Thymus (tissue), 14 donors: ENCODE measurements at places on chromosomes 13 and 19.

GRCh38 chr19:44777715-44778347, at the start of gene CBLC:
TSS of gene CBLC (plus strand) at chr19:44777890. CDS start at chr19:44777932, 42 bp downstream.
- no peak within 1 kb of the TSS for H3K4me3 ChIP-seq
- no peaks in the 10 kb centered on the region for H3K4me1 ChIP-seq
- peaks cover 3% of the 10 kb centered on the region for H3K27me3 ChIP-seq
- no peaks in the 10 kb centered on the region for H3K36me3 ChIP-seq

GRCh38 chr13:108974686-108975085, 345.3 kb downstream of the MYO16 start:
- no peak overlapping the region for H3K27ac ChIP-seq
- no peaks in the 10 kb centered on the region for H3K4me1 ChIP-seq
- no peak for DNase-seq
- no peaks in the 10 kb centered on the region for H3K36me3 ChIP-seq

GRCh38 chr13:79631051-79631659, 150.2 kb downstream of the NDFIP2 start:
- H3K4me1 ChIP-seq = no peaks in the 10 kb centered on the region
- no peak for DNase-seq
- H3K4me3 ChIP-seq = no peak overlapping the region
- no peaks in the 10 kb centered on the region for H3K27me3 ChIP-seq

GRCh38 chr13:21616205-21616866, 12.4 kb upstream of the MICU2 start:
- H3K27me3 ChIP-seq = no peaks in the 10 kb centered on the region
- no peak for DNase-seq
- H3K27ac ChIP-seq = no peak overlapping the region
- no peaks in the 10 kb centered on the region for H3K4me1 ChIP-seq
- H3K36me3 ChIP-seq = no peaks in the 10 kb centered on the region
- H3K4me3 ChIP-seq = no peak overlapping the region

DNA sequence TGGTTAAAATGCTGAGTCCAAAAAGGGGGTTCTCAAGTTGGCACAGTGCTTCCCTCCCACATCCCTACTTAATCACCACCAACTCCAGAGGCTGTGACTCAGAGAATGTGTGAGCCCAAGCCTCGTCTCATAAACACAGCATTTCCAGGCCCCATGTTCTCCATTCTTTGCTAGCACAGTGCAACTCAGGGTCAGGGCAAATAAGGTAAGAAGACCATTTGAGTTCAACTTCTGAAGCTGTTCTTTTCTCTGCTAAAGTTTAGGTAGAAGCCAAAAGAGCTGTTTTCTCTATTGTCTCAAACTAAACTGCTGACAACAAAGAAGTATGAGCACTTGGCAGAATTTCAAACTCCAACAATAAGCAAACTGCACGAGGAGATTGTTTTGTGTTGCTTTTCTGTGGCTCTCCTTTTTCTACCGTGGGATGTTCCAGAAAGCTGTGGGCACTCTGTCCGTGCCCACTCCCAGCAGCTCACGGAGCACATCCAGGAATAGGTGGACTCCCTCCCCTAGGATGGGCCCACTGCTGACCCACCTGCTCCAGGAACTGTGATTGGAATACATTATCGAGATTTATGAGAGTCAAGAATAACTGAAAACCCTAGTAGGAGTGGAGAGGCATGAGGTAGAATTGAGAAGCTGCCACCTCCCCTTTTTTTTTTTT, 494.3 kb downstream of the COG6 start:
- H3K27me3 ChIP-seq = no peaks in the 10 kb centered on the region
- H3K4me3 ChIP-seq = no peak overlapping the region
- no peaks in the 10 kb centered on the region for H3K36me3 ChIP-seq
- H3K27ac ChIP-seq = no peak overlapping the region
- H3K4me1 ChIP-seq = no peaks in the 10 kb centered on the region

DNA sequence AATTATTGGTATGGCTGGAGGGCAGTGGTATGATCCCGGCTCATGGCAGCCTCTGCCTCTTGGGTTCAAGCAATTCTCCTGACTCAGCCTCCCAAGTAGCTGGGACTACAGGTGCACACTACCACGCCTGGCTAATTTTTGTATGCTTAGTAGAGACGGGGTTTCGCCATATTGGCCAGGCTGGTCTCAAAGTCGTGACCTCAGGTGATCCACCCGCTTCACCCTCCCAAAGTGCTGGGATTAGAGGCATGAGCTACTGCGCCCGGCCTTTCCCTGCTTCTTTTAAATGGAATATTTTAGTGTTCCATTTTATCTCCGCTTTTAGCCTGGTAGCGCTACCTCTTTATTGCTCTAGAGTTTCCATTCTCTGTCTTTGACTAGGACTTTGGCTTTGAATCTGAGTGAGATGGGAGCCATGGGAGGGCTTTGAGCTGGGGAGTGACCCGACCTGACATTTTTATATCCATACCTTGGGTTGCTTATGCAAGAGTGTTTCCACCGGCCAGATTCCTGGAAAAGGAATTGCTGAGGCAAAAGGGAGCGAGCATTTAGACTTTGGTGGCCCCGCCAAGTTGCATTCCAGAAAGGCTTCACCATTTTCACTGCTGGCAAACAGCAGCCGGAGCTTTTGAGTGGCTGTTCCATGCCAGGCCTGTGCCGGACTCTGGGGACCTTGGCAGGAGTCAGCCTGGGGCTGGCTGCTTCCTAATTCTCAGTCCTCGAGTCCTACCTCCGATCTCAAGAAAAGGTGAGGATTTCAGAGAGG, 22.9 kb downstream of the BICRA start:
- peaks cover 10% of the 10 kb centered on the region for H3K36me3 ChIP-seq
- no peak overlapping the region for H3K27ac ChIP-seq
- DNase-seq = no peak
- H3K27me3 ChIP-seq = no peaks in the 10 kb centered on the region

- H3K27me3 ChIP-seq = no peaks in the 10 kb centered on the region
- DNase-seq = no peak
- H3K36me3 ChIP-seq = no peaks in the 10 kb centered on the region
- H3K4me1 ChIP-seq = no peaks in the 10 kb centered on the region
- no peak overlapping the region for H3K27ac ChIP-seq
Observed at GRCh38 chr13:70908795-70909194, 800.5 kb upstream of the KLHL1 start.

DNA sequence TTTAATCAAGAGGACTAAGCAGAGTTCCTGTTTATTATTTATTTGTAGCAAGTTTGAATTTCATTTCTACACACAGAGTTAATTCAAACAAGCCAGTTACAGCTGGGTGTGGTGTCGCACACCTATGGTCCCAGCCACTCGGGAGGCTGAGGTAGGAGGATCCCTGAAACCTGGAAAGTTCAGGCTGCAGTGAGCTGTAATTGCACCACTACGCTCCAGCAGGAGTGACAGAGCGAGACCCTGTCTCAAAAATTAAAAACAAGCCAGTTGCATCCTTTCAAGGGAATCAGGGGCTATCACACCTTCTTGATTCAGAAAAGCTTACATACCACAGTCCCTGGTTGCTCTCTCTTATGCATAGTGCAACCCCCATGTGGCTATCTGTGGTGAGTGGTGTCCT, 19.8 kb downstream of the ZNF586 start:
- peaks cover 24% of the 10 kb centered on the region for H3K36me3 ChIP-seq
- H3K4me1 ChIP-seq = no peaks in the 10 kb centered on the region
- no peaks in the 10 kb centered on the region for H3K27me3 ChIP-seq
